CD8-positive, alpha-beta memory T cell (primary cell): ENCODE measurements at places on chromosomes 4 and X. TPM values are rescaled to one million over a fixed set of nuclear protein-coding genes. Genes with fewer than 3 reads are reported as not detected.
A peak's percentile ranks its signal among the peaks of the same experiment; 100 is the strongest.

GRCh38 chrX:109732017-109732801 is 848 bp downstream of the ACSL4 start:
- no peaks in the 10 kb centered on the region for H3K36me3 ChIP-seq
- peaks cover 6% of the 10 kb centered on the region for H3K4me1 ChIP-seq
- H3K27me3 ChIP-seq = no peaks in the 10 kb centered on the region
- H3K27ac ChIP-seq = peak overlapping the region; percentile 86
- peak overlapping the region; percentile 72 for H3K4me3 ChIP-seq

- no peak for DNase-seq
- H3K27ac ChIP-seq = no peak overlapping the region
- no peaks in the 10 kb centered on the region for H3K36me3 ChIP-seq
- H3K4me3 ChIP-seq = no peak overlapping the region
- no peaks in the 10 kb centered on the region for H3K4me1 ChIP-seq
Measured at GRCh38 chr4:149050840-149051239, 608.6 kb upstream of the NR3C2 start.

- no peak overlapping the region for H3K4me3 ChIP-seq
- no peaks in the 10 kb centered on the region for H3K4me1 ChIP-seq
- no peaks in the 10 kb centered on the region for H3K27me3 ChIP-seq
- DNase-seq = no peak
- no peaks in the 10 kb centered on the region for H3K36me3 ChIP-seq
- no peak overlapping the region for H3K27ac ChIP-seq
Measured at GRCh38 chrX:29315931-29316330, 728.7 kb downstream of the IL1RAPL1 start.

- peaks cover 43% of the 10 kb centered on the region for H3K4me1 ChIP-seq
- peak overlapping the region; percentile 58 for H3K4me3 ChIP-seq
- H3K27me3 ChIP-seq = no peaks in the 10 kb centered on the region
- no peaks in the 10 kb centered on the region for H3K36me3 ChIP-seq
- H3K27ac ChIP-seq = peak overlapping the region; percentile 68
- no peak for DNase-seq
Measured at GRCh38 chr4:83011689-83012199, 1.1 kb upstream of the LIN54 start.

DNA sequence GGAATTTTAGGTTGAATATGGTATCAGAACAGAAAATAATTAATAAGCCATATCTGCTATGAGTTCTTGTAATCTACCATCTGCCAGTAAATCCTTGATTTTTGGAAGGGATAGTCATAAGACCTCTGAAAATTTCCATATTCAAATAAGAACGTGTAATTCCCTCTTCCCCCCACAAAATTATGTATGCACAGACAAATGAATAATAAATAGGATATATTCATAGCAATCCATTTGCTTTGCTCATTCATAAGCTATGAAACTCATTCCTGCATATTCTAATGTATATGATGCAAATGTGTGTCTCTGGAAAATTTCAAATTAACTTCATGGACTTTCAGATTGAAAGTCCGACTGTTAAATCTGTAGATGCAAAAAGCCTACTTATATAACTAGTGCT is 833.1 kb upstream of the GRID2 start:
- no peak overlapping the region for H3K4me3 ChIP-seq
- no peaks in the 10 kb centered on the region for H3K27me3 ChIP-seq
- no peaks in the 10 kb centered on the region for H3K36me3 ChIP-seq
- no peak overlapping the region for H3K27ac ChIP-seq
- H3K4me1 ChIP-seq = no peaks in the 10 kb centered on the region

DNA sequence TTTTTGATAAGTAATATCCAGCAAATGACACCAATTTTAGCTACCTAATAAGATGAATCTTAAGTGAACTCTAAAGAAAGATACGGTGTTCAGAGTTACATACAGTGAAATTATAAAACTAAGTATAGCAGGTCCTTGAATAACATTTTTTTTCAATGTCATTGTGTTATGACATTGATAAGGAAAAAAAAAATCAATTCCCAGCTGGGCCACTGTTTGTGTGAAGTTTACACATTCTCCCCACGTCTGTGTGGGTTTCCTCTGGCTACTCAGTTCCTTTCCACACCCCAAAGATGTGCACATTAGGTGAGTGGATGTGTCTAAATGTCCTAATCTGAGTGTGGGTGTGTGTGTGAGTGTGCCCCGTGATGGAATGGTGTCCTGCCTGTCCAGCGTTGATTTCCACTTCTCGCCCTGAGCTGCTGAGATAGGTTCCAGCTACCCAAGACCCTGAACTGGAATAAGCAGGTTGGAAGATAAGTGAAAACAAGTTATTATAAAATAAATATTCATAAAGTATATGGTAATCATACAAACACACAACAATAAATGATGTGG is 31.2 kb upstream of the PPM1K start:
- H3K4me3 ChIP-seq = no peak overlapping the region
- no peaks in the 10 kb centered on the region for H3K27me3 ChIP-seq
- no peak for DNase-seq
- peaks cover 7% of the 10 kb centered on the region for H3K4me1 ChIP-seq
- H3K36me3 ChIP-seq = no peaks in the 10 kb centered on the region
- no peak overlapping the region for H3K27ac ChIP-seq

GRCh38 chr4:11813951-11814446 is 385.3 kb upstream of the HS3ST1 start:
- H3K27ac ChIP-seq = no peak overlapping the region
- H3K4me3 ChIP-seq = no peak overlapping the region
- no peaks in the 10 kb centered on the region for H3K27me3 ChIP-seq
- no peaks in the 10 kb centered on the region for H3K4me1 ChIP-seq

DNA sequence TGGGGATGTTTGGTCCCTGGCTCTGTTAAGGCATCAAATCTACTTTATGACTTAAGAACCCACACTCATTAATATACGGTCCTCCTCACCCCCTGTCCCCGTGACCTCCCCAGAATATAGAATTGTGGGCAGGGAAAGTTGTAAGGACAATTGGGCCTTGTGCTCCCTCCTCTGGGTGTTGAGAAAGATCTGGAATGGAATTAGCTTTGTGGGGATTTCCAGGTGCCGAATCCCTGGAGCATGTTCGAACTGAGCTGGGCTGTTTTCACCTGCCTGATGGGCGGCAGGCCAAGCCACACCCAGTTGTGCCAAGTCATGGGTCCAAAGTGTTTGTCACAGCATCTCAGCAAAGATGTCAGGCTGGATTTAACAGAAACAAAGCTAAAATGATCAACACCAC is 349.3 kb upstream of the KLF3 start:
- H3K4me3 ChIP-seq = no peak overlapping the region
- peaks cover 44% of the 10 kb centered on the region for H3K4me1 ChIP-seq
- DNase-seq = no peak
- no peaks in the 10 kb centered on the region for H3K27me3 ChIP-seq

DNA sequence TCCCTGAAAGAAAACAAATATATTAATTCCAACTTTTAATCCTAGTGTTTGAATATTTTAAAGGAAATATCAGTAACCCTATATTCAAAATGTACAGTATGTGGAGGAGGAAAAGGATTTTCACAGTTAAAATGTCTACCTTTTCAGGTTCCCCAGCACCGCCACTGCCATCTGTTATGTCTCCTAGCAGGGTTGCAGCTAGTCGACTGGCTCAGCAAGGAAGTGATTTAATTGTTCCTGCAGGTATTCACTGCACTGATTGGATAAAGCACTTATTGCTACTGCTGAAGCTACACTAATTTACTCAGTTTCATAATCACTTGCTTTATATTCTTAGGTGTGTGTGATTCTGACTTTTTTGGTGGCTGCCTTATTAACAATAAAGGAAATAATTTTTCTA is 65.5 kb upstream of the FHDC1 start:
- H3K4me3 ChIP-seq = no peak overlapping the region
- no peak for DNase-seq
- H3K27ac ChIP-seq = no peak overlapping the region
- H3K27me3 ChIP-seq = no peaks in the 10 kb centered on the region

DNA sequence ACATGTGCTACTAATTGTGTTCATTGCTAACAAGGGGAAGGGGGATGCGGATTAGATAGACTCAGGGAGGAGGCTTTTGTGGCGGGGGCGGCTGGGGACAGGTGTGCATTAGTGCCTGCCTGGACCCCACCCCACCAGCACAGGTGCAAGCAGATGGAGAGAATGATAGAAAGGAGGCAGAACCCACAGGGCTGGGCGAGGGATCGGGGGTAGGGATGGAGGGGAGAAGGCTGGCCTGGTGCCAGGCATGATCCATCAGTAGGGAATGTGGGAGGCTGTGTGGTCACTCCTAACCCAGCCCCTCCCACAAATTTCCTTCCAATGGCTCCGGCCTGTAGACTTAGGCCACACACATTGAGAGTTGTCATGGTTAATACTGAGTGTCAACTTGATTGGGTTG is 30.5 kb upstream of the CRMP1 start:
- no peak overlapping the region for H3K4me3 ChIP-seq
- no peaks in the 10 kb centered on the region for H3K27me3 ChIP-seq
- no peak for DNase-seq
- H3K27ac ChIP-seq = no peak overlapping the region
- H3K4me1 ChIP-seq = no peaks in the 10 kb centered on the region
- no peaks in the 10 kb centered on the region for H3K36me3 ChIP-seq

Gene FAM9A
- total RNA-seq = not detected
